Muscle of leg (tissue), 16 donors: ENCODE measurements at places on chromosomes 3 and 15. TPM values are rescaled to one million over a fixed set of nuclear protein-coding genes. Genes with fewer than 3 reads are reported as not detected.

DNA sequence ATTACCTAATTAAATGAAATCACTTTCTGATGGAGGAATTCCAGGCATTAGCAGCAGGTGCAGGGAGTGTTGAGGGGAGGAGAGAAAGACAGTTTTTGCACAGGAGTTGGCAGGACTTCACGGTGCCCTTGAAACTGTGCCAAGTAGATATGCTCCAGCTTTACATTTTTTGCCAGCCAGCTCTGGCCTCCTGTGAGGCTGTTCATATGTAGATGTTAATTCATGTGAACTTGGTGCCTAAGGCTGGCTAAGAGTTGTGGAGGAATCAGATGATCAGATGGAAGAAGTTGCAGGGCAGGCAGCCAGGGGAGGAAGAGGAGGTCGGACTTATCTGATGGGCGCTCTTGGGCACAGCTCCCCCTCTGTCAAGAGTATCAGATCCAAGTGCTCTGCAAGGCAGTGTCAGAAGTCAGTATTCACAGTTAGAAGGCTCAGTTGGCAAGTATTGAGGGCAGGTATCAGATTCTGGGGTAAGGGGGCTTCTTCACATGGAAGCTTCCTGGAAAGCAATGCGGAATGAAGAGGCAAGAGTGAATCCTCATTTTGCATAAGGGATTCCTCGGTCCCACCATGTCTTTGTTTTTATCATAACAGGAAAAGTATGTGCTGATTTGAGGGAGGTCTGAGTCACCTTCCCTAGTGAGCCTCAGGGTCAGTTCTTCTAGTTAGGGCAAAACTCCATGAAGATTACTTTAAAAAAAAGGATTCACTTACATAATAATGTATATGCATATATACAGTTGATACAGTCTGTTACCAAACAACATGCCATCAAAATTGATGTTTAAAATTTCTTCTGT is 172.6 kb upstream of the UMPS start:
- peak; percentile 23 for DNase-seq

GRCh38 chr15:95291898-95292472 is 1038.5 kb upstream of the NR2F2 start:
- peak; percentile 59 for DNase-seq

Gene NECTIN3
- 35.1 TPM for total RNA-seq

Gene NR1I2
- 0.27 TPM for total RNA-seq

Gene SPINK8
- not detected for total RNA-seq
